Left renal pelvis (tissue), 4 donors: ENCODE measurements at places on chromosomes 3 and 15.

DNA sequence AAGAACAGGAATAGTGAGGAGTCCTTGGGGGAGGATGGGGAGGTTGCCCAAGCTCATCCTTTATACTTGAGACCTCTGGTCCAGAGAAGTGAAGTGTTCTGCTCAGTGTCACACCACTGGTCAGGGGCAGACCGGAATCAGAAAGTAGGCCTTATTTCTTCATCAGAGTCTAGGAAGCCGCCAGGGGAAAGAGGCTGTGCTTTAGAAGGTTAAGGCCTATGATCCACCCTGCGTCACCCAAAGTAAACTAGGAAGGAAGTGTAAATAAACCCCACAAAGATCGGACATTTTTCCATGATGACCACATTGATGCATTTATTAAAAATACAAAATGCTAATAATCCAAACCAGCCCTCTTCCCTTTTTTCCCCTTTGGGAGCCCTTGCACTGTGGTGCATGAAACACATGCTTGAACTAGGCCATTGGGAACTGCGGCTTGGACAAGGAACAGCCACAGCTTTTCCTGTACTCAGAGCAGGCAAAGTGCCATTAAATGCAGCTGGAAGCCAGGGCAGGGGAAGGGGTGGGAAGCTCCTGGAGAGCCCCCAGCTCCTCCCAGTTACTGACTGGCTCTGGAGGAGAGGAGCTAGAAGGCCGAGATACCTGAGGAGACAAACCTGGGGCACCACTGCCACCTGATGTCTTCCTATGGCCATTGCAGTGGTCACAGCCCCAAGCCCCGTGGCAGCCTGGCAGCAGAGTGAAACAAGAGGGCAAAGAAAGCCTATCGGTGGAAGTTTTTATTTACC, 37.0 kb downstream of the CDC25A start:
- DNase-seq: no peak

DNA sequence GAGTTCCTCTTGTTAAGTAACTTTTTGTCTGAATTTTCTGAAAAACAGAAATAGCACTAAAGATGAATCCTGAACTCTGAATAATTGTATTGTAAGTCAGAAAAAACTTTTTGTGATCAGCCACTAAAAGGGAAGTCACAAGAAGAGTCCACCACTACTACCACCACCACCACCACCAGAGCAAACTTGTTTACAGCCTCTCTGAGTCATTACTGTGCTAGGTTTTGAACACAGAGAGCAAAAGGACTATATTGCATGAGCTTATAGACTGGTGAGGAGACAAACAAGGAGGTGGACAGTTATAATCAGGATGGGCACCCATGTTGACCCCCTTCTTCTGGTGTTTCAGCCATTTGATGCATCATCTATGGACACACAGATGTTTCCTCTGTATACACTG, 141.7 kb downstream of the IL5RA start:
- DNase-seq: no peak

DNA sequence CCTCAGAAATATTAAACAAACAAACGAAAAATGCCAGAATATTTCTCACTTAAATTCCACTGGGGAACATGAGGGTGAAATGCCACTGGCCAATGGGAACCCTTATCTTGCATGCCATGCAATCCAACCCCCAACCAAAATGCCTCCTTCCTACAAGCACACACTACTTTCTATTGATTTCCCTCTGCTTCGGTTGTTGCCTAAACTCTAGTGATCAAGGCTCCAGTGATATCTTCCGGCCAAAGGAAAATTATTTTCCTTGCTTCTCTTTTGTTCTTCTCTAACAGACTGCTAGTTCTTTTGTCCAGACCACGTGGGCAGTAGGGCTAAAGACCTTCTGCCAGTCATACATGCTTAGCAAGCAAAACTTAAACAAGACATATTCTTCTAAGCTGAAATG, 115.7 kb downstream of the TMCC1 start:
- no peak for DNase-seq

DNA sequence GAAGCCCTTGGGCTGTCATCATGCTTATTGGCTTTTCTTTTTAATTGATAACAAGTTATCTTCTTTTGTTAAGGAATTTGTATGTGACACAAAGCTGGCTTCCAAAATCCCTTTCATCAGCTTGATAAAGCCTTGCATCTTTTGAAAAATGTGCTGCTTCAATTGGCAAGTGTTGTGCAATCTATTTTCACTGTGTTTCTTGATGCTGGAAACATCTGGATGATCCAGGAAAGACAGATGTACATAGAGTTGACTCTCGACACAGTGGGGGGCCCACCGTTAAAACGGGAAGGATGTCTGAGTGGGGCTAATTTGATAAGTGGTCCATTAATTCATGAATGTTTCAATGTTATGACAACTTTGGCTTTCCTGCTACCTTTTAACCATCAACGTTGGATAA, 158.3 kb upstream of the WNT5A start:
- DNase-seq: no peak

DNA sequence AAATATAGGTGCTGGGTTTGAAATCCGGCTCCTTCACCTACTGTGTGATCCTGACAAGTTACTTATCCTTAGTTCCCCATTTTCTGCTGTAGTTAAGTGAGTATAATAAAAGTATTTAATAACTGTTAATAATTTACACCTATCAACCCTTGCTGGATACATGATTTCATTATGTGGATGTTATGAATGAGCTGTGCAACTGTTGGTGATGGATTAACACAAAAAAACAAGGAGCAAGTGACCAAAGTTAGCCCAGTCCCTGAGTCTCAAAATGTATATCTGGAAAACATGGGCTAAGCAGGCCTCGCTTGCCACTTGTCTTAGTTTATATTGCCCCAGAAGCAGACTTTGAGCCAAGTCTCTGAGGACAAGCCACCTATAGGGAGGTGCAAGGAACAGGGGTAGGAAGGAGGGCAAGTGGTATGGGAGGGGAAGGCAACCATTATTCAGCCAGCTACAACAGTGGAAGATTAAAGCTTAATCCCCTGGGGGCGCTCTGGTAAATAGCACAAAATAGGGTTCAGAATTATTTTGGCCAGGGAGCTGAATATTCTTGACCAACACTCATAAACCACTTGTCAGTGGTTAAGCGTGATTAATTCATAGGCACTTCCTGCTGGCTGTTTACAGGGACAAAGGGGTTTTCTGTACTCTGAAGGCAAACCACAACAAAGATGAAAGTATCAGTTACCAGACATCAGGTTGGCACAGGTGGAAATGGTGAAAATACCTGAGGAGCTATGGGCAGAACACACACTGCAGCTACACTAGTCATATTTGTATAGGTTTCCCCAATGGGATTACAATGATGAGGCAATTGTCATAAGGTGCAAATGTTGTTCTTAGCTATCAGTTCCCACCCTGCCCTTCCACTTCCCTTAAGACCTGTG, 76.2 kb downstream of the TRIM42 start:
- no peak for DNase-seq
